ENCODE measurements at places on chromosomes 6 and 20.

DNA sequence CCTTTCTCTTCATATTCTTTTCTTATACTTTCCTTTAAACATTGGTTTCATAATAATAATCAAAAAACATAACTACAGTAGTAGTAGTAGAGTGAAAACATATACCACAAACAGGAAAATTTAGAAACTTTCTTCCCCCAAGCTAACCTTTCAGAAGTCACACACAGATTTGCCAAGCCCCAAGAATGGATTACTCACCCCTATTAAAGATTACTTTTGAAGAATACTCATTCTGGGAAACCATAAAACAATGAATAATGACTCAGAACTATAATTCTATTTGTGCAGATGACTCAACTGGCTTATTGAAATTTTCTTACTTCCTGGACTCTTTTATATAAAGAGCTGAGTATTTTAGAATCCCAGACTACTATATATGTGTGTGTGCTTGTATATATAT lies 119.4 kb upstream of the GJE1 start:
- DNase-seq = no peak

GRCh38 chr20:25389858-25390537 lies 637 bp downstream of the ABHD12 start:
- peak; percentile 23 for DNase-seq

GRCh38 chr6:106746652-106747051 lies 117.3 kb downstream of the QRSL1 start:
- no peak for DNase-seq

GRCh38 chr6:127841811-127842210 lies 59.0 kb downstream of the THEMIS start:
- no peak for DNase-seq

GRCh38 chr20:11926292-11926998 lies 8.8 kb downstream of the BTBD3 start:
- no peak for DNase-seq

- DNase-seq = no peak
These were observed 89.0 kb upstream of the CDH4 start for GRCh38 chr20:61163031-61163430.

- DNase-seq = no peak
These were observed 45.4 kb downstream of the PRND start for GRCh38 chr20:4767084-4767483.

GRCh38 chr20:25058051-25058846 lies at the start of gene ACSS1:
TSS of gene ACSS1 (minus strand) at chr20:25058139. CDS start at chr20:25058102, 37 bp downstream.
- DNase-seq = peak; percentile 68

- DNase-seq = no peak
These were observed 24.7 kb upstream of the ELMO2 start for GRCh38 chr20:46430921-46431712.

DNA sequence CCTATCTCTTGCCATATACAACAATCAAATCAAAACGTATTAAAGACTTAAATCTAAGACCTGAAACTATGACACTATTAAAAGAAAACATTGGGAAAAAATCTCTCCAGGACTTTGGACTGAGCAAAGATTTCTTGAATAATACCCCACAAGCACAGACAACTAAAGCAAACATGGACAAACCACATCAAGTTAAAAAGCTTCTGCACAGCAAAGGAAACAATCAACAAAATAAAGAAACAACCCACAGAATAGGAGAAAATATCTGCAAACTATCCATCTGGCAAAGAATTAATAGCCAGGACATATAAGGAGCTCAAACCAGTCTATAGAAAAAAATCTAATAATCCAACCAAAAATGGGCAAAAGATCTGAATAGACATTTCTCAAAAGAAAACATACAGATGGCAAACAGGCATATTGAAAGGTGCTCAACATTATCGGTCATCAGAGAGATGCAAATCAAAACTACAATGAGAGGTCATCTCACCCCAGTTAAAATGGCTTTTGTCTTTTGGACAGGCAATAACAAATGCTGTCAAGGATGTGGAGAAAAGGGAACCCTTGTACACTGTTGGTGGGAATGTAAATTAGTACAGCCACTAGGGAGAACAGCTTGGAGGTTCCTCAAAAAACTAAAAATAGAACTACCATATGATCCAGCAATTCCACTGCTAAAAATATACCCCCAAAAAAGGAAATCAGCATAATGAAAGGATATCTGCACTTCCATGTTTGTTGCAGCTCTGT lies 76.2 kb downstream of the SNX5 start:
- no peak for DNase-seq

GRCh38 chr20:56995635-56996075 lies 270.8 kb downstream of the BMP7 start:
- no peak for DNase-seq

- DNase-seq = no peak
These were observed 24.4 kb downstream of the PLCB1 start for GRCh38 chr20:8156235-8157079.

GRCh38 chr6:168951217-168951616 lies 302.4 kb downstream of the THBS2 start:
- no peak for DNase-seq

- no peak for DNase-seq
These were observed 214.3 kb upstream of the PLCB4 start for GRCh38 chr20:8854571-8854970.

DNA sequence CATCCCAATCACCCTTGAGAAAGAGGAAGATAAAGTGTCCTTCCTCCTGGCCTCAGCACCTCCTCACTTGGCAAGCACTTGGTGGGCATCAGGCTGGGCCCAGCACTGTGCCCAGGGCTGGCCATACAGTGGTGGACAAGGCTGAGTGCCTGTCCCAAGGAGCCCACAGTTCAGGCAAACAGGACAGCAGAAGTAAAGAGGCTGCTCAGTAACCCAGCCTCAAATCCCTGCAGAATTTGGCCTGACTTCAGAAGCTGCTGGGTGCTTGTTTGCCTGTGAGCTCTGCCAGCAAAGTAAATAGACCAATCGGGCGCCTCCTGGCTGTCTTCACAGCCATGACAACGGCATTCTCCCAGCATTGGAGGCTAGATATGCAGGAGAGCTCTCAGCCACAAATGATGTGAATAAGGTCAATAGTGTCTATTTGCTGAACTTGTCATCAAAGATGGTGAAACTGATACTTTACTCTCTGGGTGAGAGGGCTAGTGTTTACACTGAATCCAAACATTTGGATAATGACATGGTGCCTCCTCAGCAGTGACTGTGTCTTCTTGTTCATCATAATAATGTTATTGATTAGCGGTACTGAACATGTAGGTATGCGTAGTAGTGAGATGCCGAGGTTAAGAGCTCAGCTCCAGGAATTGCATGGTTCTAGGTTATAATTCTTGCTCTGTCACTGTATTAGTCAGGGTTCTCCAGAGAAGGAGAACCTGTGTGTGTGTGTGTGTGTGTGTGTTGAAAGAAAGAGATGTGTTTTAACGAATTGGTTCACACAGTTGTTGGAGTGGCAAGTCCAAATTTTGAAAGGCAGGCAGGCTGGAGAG lies 36.9 kb upstream of the FANCE start:
- DNase-seq = peak; percentile 11

GRCh38 chr6:127608554-127609270 lies 31.7 kb downstream of the C6orf58 start:
- no peak for DNase-seq

GRCh38 chr20:35088231-35089145 lies 4.1 kb downstream of the TRPC4AP start:
- no peak for DNase-seq

DNA sequence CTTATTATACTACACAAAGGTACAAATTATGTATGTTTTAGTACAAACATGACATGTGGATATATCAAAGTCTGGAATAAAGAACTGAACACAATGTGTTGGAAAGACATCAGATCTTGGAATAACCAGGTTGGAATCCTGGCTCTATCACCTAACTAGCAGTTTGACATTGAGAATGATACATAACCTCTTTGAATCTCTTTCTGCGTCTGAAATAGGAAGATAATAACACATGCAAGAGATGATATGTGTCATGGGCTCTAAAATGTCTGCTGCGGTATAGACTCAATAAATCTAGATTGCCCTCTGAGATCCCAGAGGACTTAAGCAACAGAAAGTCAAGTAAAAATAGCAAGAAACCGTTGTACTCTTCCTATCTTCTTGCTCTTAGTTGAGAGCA lies 66.8 kb upstream of the CCN2 start:
- no peak for DNase-seq

DNA sequence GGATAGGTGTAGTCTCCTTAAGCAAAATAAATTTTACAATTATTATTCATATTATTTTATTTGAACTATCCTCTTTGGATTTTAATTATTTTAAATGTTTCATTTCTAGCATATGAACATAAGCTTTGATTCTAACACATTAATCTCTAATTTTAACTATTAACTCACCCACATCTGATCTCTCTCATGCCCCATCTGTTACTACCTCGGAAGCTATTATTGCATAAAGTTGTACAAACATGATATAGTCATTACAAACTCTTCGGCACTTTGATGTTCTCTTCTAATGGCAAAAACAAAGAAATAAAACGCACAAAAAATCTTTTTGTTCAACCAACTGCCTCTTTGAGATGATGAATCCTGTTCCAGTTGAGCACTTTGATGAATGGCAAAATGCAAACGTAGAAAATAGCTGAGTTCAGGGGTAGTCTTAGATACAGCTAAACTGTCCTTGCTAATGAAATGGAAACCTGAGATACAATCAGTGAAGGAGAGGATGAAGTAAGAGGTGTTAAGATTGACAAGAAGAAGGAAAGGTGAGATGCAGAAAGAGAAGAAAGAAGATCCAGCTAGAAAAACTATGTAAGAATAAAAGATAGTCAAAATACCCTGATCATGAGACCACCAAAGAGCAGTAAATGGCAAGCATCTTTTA lies 41.1 kb downstream of the EPM2A start:
- no peak for DNase-seq

GRCh38 chr6:101683884-101684283 lies 290.4 kb downstream of the GRIK2 start:
- DNase-seq = no peak

DNA sequence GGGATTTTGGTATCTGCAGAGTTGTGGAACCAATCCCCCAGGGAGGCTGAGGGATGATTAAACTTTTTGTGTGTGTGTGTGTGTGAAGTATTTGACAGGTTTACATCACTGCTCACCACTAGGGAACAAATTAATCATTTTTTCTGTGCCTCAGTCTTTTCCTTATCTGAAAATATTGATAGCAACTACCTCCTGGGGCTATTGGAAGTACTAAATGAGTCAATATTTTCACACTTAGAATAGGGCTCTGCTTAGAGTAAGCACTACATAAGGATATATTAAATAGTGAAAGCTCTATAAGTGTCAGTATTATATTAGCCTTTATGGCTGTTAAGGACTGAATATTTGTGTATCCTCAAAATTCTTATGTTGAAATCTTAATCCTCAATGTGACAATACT lies 155.2 kb upstream of the UST start:
- DNase-seq = no peak

GRCh38 chr6:23731609-23732008 lies 394.4 kb upstream of the NRSN1 start:
- no peak for DNase-seq

DNA sequence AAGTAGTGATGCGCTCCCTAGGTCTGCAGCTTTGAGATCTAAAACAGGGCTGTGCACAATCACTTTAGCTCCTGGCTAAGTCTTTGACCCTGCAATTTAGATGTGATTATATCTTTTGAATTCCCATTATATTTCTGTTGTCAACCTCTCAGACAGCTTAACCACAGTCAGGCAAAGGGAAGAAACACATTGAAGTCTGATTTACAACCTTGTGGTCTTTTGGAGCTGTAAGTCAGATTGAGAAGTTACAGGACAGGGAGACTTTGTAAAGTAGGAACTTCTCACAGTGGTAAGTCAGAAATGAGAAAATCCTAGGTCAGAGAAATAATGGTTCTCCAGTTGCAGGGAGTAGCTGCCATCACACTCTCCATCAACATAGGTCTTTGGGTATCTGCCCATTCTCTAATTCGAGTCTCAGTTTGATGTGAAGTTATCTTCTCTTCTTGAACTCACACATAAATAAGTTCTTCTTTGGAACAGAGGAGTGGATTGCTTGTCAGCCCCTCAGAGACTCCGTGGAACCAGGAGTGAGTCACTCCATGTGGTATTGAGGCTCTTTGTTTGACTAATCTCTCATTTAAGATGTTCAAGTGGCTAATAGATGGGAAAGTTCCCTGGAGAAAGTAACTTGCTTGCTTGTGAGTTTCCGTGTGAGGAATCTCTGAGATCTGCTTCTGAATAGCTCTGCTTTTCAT lies 35.0 kb upstream of the SGK1 start:
- DNase-seq = peak; percentile 26

GRCh38 chr20:61041481-61041880 lies 210.6 kb upstream of the CDH4 start:
- no peak for DNase-seq

- DNase-seq = no peak
These were observed 167.8 kb upstream of the UST start for GRCh38 chr6:148578837-148579565.

GRCh38 chr6:157464653-157465535 lies 83.9 kb downstream of the ZDHHC14 start:
- no peak for DNase-seq

GRCh38 chr20:1422753-1423152 lies 29.9 kb upstream of the FKBP1A start:
- DNase-seq = no peak

DNA sequence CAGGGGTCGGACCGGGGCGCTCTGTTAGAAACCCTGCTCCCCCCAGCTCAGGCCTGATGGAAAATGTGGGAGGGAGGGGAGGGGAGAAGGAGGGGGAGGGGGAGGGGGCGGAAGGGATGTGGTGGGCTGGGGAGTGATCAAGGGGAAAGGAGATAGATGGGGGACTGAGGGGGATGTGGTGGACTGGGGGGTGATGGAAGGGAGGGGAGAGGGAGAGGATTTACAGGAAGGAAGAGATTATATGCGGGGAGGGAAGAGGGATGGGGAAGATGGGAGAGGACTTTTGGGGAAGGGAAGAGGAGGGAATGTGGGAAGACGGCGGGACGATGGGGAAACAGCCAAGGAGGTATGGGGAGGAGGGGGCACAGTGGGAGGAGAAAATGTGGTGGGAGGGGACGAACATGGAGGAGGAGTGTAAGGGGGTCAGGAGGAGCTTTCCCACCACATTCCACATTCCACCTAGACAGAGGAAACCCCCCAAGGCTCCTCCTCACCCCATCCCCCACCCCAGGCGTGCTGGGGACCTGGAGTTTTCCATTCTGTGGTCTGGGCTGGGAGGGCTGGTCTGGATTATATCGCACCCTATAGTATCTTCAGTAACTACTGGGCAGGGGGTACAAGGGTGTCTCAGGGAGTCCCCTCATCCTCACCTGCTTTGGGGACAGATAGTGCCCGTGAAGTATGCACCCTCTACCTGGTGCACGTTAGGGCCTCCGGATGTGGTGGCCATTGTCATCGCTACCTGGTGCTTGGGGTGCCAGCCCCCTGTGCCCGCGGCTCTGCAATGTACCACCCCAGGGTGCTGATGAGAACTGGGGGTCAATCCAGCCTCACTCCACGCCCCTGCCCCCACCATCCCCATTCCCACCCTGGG lies 578 bp upstream of the PTGIS start:
- no peak for DNase-seq
